ENCODE measurements at places on chromosomes 7 and 10.

DNA sequence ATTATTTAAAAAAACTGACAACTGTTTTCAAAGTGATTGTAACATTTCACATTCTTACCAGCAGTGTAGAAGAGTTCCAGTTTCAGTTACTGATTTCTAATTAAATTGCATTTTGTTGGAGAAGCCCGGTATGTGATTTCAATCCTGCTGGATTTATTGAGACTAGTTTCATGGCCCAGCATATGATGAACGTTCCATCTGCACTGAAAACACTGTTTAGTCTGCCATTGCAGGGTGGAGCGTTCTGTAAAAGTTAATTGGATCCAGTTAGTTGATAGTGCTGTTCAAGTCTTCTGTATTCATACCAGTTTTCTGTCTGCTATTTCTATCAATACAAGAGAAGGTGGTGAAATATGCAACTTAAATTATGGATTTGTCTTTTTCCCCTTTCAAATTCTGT is 37.3 kb upstream of the CCNY start:
- no peak for DNase-seq

DNA sequence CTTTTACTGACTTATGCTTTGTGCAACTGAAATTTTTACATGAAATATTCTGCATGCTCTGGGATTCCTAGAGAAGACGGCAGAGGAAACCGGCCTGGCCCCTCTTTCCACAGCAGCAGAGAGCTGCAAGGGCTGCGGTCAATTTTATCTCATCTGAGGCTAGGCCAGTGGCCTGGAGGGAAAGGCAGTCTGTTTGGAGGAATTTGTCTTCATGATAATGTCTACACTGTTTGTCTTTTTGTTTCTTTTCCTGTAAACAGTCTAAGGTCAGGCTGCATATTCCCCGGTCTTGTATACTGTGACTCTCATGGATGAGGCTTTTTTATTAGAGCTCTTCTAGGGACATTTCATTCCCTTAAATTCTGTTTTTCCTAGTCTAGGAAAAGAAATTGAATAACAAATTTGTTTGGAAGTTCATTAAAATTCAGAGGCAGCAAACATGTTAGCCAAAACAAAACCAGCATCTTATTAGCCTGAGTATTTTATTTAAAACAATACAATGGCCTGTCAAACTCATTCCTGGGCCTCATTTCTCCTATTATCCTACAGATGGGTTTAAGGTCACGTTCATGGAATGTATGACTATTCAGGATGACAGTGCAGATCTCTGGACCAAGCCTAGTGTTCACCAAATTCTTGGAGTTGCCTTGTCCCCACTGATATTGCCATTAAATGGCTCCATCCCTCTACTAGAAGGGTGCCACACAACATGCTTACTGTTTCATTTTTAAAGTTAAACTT is 26.4 kb downstream of the LAMB4 start:
- DNase-seq = no peak

- no peak for DNase-seq
Observed at GRCh38 chr7:140670343-140670935, 2.3 kb upstream of the ADCK2 start.

GRCh38 chr7:101538596-101539459 is 90.3 kb downstream of the MYL10 start:
- peak; percentile 73 for DNase-seq

DNA sequence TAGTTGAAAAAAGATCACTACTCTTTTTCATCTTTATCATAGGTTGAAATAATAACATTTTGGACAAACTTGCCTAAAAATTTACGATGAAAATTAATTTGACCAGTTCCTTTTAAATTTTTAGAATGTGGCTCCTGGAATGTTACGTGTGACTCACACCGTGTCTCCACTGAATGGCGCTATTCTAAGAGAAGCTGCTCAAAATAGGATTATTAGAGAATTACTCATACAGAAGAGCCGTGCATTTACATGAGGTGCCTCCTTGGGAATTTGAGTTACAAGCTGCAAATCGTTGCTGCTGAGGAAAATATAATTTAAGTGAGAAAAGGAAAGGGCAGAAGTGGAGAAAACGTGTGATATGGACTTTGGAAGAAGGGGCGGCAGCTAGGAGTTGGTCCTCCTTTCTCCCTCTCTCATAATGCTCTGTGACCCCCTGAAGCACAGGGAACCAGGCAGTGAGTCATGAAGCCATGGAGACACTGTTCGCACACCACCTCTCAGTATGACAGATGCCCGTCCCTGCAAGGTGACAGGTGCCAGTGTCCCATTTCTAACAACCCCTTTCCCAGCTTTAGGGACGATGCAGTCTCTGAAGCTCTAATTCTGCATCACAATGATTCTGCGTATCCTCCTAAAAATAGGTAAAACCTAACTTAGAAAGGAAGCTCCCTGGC is 323.2 kb upstream of the COBL start:
- DNase-seq = no peak
